ENCODE measurements at places on chromosomes 13 and 19.

DNA sequence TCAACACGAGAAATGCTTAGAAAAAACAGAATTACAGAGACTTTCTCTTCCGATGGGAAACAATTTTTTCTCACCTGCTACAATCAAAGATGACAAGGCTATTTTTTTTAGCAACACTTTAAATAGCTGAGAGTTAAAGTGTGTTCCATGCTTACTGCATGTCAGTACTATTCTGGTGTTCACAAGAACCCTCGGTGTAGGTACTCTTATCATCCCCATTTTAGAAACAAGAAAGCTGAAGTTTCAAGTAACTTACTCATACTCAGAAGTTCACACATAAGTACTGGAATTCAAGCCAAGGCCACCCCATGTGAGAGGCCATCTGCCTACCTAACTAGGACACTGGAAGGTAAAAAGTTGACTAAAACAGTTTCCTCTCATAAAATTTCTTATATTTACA, 9.0 kb upstream of the TNFRSF19 start:
- DNase-seq, result no peak

DNA sequence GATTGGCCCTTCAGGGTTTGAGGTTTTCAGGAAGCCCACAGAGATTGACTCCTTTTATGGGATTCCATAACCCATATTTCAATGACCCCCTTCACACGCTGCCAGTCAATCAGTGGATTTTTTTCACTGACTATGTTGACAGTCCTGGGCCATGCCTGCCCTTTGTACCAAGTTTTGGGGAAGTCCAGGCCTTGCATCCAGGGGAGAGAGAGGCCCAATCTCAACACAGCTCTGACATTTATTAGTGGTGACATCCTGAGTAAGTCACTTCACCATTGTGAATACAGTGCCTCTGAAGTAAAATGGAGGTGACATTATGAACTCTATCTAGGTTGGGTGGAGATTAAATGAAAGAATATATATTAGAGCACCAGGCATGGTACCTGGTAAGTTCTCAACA, 181.1 kb downstream of the NUFIP1 start:
- no peak for DNase-seq

GRCh38 chr13:98478189-98479129, 98.4 kb downstream of the STK24 start:
- no peak for DNase-seq

DNA sequence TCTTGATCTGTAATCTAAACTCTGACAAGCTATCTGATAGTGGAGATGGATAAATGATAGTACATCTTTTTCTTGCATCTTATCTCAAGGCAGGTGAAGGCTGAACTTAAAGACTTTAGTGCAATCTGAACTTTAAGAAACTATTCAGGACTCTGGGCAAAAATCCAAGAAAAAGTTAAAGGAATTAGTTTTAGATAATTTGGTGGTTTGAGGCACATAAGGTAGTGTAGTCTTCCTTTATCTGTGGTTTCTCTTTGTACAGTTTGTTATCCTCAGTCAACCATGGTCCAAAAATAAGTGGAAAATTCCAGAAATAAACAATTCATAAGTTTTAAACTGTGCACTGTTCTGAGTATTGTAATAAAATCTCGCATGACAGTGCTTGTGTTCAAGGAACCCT, 172.9 kb downstream of the UGGT2 start:
- DNase-seq, result no peak

DNA sequence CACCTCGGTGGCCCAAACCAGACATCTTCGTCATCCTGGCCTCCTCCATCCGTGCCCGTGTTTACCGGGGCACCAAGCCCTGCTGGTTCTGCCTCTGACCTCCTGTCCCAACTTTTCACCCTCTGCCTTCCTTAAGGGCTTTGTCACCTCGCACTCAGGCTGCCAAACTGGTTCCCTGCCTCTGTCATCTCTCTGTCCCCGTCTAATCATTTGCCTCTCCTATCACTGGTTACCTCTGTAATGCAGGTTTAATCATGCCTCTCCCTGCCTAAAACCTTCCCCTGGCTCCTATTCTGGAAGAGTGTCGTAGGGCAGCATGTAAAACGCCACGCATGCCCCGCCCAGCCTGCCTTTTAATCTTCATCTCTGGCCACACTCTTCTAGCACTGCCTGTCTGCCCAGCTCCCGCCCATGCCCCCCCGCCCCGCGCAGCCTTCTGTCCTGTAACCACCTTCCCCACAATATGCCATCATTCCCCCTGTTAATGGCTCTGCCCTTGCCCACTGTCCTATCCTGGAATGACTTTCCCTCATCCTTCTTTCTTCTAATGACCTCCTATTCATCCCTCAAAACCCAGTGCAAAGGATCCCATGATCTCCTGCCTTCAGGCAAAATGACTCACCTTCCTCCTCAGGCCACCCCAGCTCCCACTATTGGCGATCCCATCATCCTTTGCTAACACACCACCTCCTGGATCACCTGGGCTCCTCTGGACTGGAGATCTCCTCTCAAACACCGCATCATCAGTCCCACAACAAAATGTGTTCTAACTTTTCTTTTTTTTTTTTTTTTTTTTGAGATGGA, 66.7 kb downstream of the PEX11G start:
- no peak for DNase-seq

GRCh38 chr19:17323964-17324332, 10.7 kb downstream of the ANO8 start:
- no peak for DNase-seq

DNA sequence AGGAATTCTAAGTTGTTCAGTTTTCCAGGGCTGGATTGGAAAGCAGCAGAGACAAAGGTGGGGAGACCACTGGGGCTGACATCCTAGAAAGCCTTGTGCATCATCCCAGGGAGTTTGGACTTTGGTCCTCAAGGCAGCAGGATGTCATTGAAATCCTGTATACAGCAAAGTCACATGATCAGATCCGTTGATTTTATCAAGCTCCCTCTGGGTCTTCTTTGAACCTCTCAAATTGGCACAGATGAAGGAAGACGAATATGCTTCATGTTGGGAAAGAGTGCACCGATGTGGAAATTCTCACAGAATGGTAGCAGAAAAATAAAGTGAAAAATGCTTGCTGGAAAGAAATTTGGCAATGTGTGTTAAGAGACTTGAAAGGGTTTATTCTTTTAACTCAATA, 149.8 kb upstream of the TMTC4 start:
- DNase-seq, result no peak

DNA sequence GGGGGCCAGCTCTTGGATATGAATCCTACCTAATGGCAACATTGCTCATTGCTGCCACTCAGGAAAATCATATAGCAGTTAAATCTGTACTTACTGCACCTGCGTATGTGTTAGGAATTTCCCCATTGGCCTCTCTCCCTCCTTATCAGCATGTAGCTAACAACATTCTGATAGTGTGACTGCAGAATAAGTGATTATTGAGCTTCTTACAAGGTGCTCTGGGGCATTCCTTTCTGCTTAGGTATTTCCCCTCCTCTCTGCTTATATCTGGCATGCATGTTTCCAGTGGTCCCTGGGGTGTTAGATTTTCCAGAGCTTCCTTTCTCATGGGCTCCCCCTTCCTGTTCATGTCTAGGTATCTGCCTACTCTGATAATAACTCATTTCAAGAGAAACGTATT, 414.1 kb upstream of the SLITRK1 start:
- no peak for DNase-seq

DNA sequence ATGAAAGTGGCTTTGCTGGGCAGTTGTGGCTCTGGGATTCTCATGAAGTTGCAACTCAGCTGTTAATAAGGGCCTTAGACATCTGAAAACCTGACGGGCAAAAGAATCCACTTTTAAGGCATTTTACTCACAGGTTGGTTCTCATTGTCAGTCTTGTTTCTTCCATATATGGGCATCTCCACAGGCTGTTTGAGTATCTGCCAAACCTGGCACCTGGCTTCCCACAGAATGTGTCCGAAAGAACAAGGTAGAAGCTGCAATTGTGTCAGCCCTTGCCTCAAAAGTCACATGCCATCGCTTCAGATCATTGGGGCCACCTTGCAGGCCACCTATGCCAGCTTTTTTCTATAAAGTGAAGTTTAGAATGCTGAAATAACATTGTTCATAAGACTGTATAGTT, 102.4 kb downstream of the KCTD12 start:
- no peak for DNase-seq

GRCh38 chr13:102596147-102597028, at the start of gene TPP2:
Gene TPP2 (plus strand): TSS chr13:102596986. CDS start chr13:102597039, 53 bp downstream.
- DNase-seq, result peak; percentile 93

- DNase-seq, result no peak
These were observed 39.7 kb downstream of the RCBTB1 start for GRCh38 chr13:49545661-49546060.

- no peak for DNase-seq
These were observed 144.4 kb downstream of the DIAPH3 start for GRCh38 chr13:60019119-60019993.

- DNase-seq, result no peak
These were observed 25.0 kb upstream of the VWA8 start for GRCh38 chr13:41985788-41986508.

DNA sequence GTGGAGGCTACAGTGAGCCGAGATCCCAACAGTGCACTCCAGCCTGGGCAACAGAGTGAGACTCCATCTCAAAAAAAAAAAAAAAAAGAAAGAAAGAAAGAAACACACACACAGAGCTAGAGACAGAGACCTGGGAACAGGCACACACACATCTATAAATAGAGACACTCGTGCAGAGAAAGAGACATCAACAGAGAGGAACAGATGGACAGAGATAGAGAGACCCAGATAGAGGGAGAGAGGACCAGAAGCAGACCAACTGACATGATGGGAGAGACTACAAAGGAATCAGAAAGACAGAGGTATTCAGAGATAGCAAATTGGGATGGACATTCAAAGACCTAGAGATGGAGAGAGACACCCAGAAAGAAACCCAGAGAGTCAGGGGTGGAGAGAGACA, 2.1 kb upstream of the CA11 start:
- DNase-seq, result no peak

DNA sequence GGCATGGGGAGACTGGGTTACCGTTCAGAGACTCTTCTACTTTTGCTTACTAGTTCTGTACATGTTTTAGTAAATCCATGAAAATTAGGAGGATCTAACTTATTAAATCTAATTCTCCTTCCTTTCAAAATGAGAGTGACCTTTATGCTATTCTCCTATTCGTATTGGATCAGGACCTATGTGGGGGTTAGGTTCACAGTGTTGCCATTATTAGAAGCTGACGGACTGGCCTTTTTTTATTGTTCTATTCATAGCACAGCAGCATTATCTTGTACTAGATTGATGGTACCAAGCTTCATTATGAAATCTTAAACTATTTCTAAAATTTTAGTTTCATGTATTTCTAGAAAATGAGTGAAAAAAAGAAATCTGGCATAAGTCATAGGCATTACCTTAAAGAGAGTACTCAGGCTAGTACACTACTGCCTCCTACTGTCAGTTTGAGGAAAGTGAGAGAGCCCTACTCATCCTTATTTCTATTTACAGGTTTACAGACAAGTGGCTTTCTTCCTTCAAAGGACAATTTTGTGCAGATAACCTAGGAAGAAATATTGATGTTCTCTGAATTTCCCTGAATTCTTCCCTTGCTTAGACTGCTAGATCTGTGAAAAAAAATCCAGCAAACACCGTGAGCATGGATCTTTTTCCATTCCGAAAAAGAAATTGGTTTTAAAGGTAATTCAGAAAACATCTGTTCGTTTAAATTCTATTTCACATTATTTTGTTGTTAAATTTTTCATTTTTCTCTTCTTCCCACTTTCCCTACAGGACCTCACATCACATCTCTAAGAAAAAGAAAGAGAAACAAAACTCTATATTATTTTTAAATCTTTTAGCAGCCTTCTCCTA, 485.5 kb downstream of the DIAPH3 start:
- DNase-seq, result no peak

GRCh38 chr19:33905937-33906577, 109.4 kb downstream of the KCTD15 start:
- DNase-seq, result no peak

GRCh38 chr19:36169084-36169760, 17.0 kb upstream of the COX7A1 start:
- DNase-seq, result no peak

DNA sequence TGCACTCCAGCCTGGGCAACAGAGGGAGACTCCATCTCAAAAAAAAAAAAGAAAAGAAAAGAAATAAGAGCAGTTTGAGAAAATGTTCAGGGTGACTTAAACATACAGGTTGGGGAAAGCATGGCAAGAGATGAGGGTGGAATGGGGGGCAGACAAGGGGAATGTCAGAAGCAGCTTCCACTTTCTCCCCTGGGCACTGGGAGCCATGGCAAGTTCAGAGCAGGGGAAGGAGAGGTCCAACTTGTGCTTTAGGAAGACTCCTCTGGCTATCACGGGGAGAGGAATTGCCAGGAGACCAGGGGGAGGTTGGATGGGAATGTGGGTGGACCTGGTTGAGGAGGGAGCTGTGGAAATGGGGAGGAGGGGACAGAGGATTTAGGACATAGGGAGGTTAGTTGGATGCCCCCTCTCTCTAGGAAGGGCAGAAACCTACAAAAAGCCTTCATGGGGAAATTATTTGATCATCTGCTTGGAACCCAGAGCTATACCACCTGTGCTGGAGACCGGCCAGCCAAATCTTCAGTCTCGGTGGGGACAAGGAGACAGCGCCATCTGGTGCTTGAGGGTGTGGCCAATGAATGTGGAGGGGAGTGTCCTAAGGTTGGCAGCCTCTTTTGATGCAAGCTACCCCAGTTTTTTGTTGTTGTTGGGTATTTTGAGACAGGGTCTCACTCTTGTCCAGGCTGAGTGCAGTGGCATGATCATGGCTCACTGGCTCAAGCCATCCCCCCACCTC, 7.3 kb upstream of the STRN4 start:
- peak; percentile 39 for DNase-seq

DNA sequence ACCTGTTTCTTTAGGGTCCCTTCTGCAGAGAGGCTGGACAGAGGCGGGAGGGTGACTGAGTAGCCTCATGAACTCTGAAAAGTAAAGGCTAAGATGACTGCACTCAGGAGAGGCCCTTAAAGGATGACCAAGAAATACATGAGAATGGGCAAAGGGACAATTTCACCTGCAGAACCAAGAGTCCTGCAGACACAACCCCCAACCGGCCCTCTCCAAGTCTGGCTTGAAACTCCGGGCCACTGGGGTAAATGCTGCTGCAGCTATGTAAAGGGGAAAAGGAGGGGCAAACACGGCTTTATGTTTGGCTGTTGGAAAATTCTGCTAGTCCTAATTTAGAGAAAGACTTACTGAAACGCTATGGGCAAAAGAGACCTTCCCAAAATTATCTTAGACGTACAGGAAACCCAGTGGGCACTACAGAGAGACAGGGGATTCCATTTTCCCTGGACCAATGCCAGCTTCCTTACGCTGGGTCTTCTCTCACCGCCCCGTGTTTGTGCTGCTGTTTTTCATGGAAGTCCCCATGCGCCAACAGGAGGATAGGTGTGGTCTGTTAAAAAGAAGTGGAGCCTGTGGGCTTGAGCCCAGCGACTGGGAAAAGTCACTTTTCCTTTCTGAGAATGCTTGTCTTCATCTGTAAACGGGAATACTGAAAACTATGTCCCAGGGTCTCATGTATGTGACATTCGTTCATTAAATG, 10.6 kb downstream of the COL4A2 start:
- DNase-seq, result no peak

Data from activated naive CD8-positive, alpha-beta T cell treated with anti-CD3 and anti-CD28 coated beads, Interleukin-2, amount 50 U/mL, for 16 hours (primary cell).